NCI-H774 (cell line): ENCODE measurements at places on chromosomes 3 and 15.

GRCh38 chr15:61095804-61096506, 133.1 kb downstream of the RORA start:
- DNase-seq, result no peak

- DNase-seq, result no peak
Observed at GRCh38 chr3:37556789-37557301, 304.8 kb upstream of the CTDSPL start.

GRCh38 chr15:87099916-87100315, 1020.2 kb downstream of the AGBL1 start:
- no peak for DNase-seq

DNA sequence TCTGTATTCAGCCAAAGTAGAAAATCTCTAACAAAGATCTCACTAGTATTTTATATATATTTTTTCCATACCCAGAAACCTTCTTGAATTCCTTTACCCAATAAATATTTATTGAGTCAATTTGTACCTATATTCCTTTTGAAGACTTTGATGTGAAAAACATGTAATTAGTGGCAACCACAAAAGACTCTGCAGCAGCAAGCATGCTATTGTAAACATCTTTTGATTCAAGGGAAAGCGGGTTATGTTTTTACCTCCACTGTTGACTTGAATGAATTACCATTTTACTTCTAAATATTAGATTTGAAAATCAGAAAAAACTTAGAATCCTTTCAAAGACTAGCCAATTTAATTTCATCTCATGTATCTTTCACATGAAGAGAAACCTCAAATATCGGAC, 2.4 kb downstream of the GPR15 start:
- DNase-seq, result no peak

DNA sequence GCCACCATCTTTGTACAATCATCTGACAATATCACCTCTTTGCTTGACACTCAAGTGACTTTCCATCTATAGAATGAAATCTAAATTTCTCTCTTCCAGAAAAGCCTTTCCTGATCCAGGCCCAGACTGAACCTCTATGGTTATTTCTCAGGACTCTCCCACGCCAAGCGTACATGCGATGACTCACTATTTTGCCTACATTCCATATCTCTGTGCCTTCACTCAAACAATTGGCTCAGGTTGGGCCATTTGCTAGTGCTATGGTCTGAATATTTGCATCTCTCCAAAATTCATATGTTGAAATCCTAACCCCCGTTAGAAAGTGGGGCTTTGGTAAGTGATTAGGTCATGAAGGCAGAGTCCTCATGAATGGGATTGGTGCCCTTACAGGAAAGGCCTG, 43.9 kb downstream of the ST3GAL6 start:
- DNase-seq, result no peak

DNA sequence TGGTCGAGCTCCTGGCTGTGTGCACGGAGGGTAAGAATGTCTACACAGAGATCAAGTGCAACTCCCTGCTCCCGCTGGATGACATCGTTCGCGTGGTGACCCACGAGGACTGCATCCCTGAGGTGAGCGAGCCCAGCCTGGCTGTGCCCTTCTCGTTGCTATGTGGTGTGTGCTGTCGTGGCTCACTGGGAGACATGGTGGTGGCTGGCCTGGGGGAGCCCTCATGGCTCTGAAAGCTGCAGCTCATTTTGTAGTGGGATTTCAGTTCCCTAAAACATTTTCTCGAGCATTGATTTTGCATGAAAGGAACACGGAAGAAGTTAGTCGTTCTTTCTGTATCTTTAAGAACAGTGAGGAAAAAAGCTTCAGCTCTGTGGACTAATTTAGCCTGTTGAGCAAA, 200.5 kb downstream of the ITPR1 start:
- DNase-seq, result no peak

DNA sequence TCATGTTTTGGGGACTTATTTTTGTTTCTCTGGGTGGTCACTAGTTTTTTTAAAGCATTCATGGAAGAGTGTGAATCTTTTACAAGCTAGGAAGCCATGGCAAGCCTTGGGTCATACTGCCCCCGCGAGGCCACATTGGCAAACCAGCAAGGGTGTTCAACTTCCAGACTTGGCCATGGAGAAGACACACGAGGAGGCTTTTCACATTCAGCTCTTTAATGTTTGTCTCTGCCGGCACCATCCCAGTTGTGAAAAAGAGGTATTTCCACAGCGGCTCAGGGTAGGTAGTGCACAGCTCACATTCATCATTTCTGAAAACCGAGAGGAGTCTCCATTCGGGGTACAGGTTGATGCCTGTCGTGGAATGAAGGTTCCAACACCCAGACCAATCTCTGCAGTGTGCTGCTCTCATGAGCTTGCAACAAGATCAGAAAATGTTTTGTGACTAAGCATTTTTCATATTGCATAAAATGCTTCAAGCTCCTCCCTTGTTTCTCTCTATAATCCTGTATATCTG, 7.7 kb downstream of the CCR5 start:
- DNase-seq, result no peak

DNA sequence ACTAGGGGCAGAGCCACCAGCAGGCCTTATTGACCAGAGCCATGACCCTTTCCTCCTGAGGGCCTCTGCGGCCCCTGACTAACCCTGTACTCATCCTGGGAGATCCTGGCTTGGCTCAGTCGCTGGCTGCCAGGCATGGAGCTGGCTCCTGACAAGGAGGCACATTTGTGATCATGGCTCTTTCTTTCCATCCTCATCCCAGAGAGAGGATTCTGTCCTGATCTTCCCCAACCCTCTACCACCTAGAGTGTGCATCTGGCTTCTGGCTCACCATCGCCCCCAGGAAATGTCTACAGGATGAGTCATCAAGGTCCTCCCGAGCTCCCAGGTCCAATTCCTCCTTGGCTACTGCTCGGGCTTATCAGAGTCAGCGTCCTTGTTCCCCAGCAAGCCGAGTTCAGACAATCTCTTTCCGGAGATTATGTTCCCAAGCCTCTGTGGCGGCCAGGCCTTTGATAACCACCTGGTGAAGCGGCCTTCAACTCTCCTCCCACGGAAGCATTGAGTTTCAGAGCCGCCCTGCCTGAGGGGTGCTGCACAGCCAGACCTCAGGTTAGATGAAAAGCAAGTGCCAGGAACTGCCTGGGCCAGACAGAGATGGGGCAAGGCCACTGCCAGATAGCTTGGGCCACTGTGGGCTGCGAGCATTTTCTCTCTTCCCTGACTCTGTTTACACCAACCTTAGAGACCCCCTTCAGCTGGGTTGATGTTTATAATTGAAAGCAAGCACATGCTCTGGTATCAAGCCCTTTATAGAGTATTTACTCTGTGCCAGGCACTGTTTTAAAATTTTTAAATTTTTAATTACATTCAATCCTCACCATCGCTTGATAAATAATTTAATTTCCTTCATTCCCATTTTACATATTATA, 44.3 kb upstream of the MRPS22 start:
- DNase-seq, result no peak

- no peak for DNase-seq
Observed at GRCh38 chr3:69085168-69085832, 563 bp downstream of the ARL6IP5 start.

GRCh38 chr3:176879710-176880109, 317.6 kb downstream of the TBL1XR1 start:
- no peak for DNase-seq

GRCh38 chr3:36906504-36907149, 38.2 kb downstream of the TRANK1 start:
- DNase-seq, result no peak

DNA sequence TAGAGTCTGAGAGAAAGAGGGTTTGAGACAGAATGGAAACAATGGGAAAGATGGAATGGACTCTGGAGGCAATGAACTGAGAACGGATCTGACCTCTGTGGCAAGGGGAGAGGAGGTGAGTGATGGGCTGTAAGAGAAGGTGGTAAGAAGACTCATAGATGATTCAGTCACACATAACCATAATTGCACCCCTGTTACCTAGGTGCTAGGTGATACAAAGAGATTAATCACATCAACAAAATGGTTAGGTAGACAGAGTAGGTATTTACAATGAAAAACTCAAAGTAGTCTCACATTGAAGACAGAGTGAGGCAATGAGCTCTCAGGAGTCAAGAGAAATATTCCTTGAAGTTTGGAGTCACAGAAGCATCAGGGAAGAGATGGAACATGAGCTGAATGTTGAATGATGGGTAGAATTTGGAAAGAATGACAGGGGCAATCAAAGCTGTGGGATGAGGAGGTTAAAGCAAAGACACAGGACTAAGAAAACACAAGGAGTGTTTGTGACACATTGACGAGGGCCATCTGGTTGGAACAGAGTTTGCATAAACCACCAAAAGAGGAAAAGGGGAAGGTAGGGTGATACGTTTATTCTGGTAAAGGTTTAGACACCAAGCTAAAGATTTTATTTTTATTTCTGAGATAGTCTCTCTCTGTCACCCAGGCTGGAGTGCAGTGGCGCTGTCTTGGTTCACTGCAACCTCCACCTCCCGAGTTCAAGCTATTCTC, 32.7 kb downstream of the MME start:
- no peak for DNase-seq

- DNase-seq, result no peak
Observed at GRCh38 chr15:50911621-50912020, 3.1 kb downstream of the AP4E1 start.

DNA sequence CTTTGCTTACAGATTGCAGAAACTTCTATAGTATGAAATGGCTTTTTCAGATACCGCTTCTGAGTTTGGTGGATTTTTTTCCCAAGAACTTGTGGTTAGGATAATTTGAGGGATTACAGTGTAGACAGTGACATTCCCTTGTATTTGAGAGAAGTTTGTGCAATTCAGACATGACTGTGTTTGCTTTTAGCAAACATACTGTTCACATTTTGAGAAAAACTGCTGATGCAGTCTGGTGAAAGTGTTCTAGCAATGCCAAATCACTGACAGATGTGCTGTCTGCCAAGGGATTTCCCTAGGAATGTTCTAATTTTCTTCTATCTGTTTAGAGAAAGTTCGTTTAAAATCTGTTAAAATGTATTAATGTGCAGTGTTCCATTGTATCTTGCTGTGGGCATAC, 652.6 kb downstream of the FHIT start:
- no peak for DNase-seq

DNA sequence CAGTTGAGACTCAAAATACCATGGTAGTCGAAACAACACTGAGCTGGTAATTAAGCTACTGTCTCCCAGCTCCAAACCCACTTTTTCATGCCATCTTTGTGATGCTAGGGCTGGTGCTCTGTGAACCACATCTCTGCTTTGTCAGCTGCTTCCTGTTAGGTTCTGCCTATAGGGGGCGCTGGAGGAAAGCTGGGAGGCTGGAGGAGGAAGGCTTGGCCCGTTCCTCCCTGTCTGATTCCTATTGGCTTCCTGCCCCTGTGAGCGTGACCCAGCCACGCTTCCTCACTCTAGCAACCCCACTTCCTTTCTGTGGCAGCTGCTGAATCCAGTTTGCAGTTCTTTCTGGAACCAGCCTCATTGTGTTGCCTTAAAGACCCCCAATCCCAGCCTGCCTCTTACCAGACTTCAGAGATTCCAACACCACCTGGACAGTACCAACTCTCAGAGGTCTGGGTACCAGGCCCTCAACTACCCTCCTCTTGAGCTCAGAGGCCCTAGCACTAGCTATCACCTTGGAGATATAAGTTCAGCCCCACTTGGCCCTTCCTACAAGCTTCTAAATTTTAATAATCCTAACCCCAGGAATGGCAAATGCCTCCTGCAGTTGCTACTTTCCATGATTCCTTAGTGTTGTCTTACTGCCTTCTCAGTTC, 120.9 kb downstream of the ERC2 start:
- no peak for DNase-seq

DNA sequence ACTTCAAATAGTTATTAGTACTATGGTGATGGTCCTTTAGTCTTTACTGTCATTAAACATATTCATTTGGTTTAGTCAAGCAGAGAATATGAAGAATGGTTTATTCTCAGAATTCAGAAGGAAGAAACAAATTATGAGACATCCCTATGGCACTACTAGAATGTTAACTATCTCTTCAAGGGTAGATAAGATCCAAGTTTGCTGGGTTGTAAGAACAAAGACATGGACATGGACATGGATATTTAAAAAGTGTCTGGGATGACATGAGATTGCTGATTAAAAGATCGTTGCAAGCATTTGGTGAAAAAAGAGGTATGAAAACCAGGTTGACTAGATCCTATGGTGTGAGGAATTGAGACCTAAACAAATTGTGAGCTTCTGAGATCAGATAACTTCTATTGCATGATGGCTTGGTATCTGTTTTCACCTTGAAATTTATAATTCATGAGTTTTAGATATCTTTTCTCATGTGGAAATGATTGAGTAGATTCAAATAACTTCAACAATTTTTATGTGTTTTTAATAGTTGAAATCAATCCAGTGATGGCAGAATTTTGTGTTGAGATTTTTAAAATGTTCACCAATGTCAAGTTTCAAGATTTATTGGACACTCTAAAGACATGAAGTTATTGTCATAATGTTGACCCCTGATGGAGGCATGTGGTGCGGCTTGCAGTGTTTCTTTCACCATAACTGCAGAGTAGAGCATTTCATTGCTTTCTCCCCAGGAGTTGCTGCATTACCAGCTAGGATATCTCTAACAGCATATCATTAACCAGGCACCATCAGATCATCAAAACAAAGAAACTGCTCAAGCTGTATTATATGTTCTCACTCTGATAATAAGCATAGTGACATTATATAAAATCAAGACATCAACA, 72.6 kb downstream of the NAALADL2 start:
- no peak for DNase-seq

DNA sequence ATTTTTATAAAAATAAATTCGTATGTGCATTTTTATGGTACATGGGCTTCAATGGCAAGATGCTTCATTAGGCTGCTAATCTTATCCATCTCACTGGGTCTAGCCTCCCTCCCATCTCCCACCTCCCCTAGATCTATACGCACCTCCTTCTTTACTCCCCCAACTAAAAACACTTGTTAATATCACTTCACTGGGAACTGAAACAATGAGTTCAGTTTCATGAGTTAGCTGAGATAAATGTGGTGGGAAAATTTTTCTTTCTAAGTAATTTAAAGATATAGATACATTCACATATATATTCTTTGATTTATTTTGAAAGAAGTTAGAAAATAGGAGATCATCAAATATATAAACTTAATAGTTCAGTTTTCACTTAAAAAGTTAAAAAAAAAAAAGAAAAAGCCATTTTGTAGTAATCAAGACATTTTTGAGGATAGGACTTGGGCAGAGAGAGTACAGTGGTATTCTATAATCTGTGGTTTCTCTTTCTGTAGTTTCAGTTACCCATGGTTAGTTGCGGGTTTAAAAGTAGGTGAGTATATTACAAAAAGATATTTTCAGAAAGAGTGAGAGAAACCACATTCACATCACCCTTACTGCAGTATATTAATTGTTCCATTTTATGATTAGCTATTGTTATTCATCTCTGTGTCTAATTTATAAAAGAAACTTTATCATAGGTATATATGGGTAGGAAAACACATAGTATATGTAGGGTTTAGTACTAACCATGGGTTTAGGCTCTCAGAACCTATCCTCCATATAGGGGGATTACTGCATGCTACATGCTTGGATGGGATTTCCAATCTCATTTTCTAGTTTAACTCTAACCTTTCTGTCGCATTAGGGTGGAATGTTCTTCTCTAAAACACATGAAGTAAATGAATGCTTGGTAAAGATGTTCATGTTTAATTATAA, 316.0 kb upstream of the CBLB start:
- no peak for DNase-seq
